ENCODE measurements at places on chromosomes 6 and 20. TPM values are rescaled to one million over a fixed set of nuclear protein-coding genes. Genes with fewer than 3 reads are reported as not detected.

Gene SEL1L2
- not detected for total RNA-seq

Gene HLA-DMB
- 0.39 TPM for total RNA-seq

Gene TRIM40
- total RNA-seq: not detected

Gene HDGFL1
- not detected for total RNA-seq

Gene ANGPT4
- total RNA-seq: not detected

Gene ADGB
- not detected for total RNA-seq

Gene PTK7
- total RNA-seq: 65.3 TPM

DNA sequence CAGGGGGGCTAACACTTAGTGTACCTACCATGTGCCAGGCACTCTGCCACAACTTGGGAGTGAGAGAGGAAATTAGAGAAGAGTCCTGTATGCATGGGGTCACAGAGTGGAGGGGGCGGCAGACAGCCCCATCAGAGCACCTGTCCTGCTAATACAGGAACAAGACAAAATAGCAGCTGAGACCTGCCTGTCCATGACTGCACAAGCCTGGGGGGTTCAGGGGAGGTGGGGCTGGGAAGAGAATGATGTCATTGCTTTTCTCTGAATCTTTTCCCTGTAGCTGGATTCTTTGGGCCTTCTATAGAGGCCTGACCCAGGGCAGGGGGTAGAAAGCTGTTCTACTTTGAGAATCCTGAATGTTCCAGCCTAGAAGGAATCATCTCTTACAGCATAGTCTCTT is 37.4 kb downstream of the FOXP4 start:
- DNase-seq: no peak
- H3K27me3 ChIP-seq: no peaks in the 10 kb centered on the region
- H3K4me1 ChIP-seq: peaks cover 26% of the 10 kb centered on the region
- H3K4me3 ChIP-seq: no peak overlapping the region

GRCh38 chr6:134351615-134352474 is 33.9 kb upstream of the SGK1 start:
- H3K4me1 ChIP-seq: no peaks in the 10 kb centered on the region
- no peak for DNase-seq
- H3K36me3 ChIP-seq: no peaks in the 10 kb centered on the region

GRCh38 chr6:106749609-106750008 is 120.2 kb downstream of the QRSL1 start:
- H3K4me1 ChIP-seq: no peaks in the 10 kb centered on the region
- H3K27ac ChIP-seq: no peak overlapping the region
- no peaks in the 10 kb centered on the region for H3K27me3 ChIP-seq
- no peaks in the 10 kb centered on the region for H3K36me3 ChIP-seq
- no peak overlapping the region for H3K4me3 ChIP-seq

- H3K4me1 ChIP-seq: no peaks in the 10 kb centered on the region
- DNase-seq: no peak
- H3K36me3 ChIP-seq: no peaks in the 10 kb centered on the region
Observed at GRCh38 chr6:14656078-14656521, 538.5 kb downstream of the CD83 start.

DNA sequence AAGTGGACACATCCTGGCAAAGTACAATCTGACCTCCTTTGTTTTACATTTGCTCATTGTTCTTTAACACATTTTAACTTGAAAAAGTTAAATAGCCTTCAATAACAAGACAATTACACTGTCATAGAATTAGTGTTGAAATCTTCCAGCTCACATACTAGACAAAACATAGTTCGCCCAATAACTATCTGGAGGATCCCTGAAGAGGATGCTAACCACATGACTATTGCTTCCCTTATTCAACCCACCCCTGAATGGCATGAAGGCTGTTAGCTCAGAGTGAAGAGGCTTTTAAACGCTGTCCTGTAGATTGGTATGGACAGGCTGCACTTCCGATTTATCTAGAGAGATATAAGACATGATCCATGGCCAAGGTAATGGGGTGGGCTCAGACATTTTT is 15.0 kb upstream of the DSE start:
- no peak overlapping the region for H3K4me3 ChIP-seq
- H3K36me3 ChIP-seq: no peaks in the 10 kb centered on the region
- no peaks in the 10 kb centered on the region for H3K27me3 ChIP-seq
- DNase-seq: no peak
- no peak overlapping the region for H3K27ac ChIP-seq

DNA sequence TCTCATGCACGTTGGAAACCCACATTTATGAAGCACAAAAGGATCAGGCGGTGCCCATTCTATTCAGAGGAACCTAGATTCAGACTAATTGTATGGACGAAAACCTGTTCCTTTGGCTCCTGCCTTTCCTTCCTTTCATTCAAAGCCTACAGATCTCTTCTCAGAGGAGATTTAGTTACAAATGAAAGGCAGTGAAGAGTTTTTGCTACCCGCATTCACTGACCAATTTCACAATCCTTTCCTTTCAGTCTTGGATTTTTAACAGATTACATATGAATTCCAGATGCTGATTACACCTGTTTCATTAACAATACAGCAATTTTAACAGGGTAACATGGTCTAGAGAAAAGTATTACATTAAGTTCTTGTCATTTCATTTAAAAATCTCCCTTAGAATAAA is 32.0 kb downstream of the TMEM242 start:
- no peak overlapping the region for H3K27ac ChIP-seq
- H3K27me3 ChIP-seq: no peaks in the 10 kb centered on the region
- H3K36me3 ChIP-seq: peaks cover 9% of the 10 kb centered on the region
- no peak overlapping the region for H3K4me3 ChIP-seq
- no peaks in the 10 kb centered on the region for H3K4me1 ChIP-seq

GRCh38 chr6:154974485-154975149 is 20.5 kb upstream of the TIAM2 start:
- no peaks in the 10 kb centered on the region for H3K4me1 ChIP-seq
- no peaks in the 10 kb centered on the region for H3K36me3 ChIP-seq
- DNase-seq: peak; percentile 24
- H3K4me3 ChIP-seq: no peak overlapping the region
- no peaks in the 10 kb centered on the region for H3K27me3 ChIP-seq
- no peak overlapping the region for H3K27ac ChIP-seq

DNA sequence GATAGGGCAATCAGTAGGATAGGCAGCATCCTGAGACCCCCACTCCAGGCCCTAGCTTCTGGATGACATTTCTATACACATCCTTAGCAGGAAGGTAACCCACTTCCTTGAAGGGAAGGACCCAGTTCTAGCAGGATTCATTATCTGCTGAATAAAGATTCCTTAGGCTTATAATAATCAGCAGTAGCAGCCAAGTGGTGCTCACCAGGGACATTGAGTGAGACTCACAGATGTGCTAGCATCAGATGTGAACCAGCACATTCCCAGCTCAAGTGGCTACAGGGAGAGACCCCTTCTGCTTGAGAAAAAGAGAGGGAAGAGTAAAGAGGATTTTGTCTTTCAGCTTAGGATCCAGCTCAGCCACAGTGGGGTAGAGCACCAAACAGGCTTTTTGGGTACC is 244.8 kb upstream of the UFL1 start:
- H3K36me3 ChIP-seq: no peaks in the 10 kb centered on the region
- DNase-seq: no peak
- no peaks in the 10 kb centered on the region for H3K4me1 ChIP-seq
- no peak overlapping the region for H3K27ac ChIP-seq
- H3K4me3 ChIP-seq: no peak overlapping the region

- no peaks in the 10 kb centered on the region for H3K36me3 ChIP-seq
- no peak overlapping the region for H3K4me3 ChIP-seq
- H3K27ac ChIP-seq: peak overlapping the region; percentile 68
- H3K27me3 ChIP-seq: no peaks in the 10 kb centered on the region
Observed at GRCh38 chr6:1796706-1797529, 187.2 kb downstream of the FOXC1 start.

GRCh38 chr6:161346717-161347116 is 72.9 kb upstream of the AGPAT4 start:
- no peak overlapping the region for H3K4me3 ChIP-seq
- no peaks in the 10 kb centered on the region for H3K36me3 ChIP-seq
- no peak for DNase-seq
- no peaks in the 10 kb centered on the region for H3K4me1 ChIP-seq
- no peak overlapping the region for H3K27ac ChIP-seq
- no peaks in the 10 kb centered on the region for H3K27me3 ChIP-seq

DNA sequence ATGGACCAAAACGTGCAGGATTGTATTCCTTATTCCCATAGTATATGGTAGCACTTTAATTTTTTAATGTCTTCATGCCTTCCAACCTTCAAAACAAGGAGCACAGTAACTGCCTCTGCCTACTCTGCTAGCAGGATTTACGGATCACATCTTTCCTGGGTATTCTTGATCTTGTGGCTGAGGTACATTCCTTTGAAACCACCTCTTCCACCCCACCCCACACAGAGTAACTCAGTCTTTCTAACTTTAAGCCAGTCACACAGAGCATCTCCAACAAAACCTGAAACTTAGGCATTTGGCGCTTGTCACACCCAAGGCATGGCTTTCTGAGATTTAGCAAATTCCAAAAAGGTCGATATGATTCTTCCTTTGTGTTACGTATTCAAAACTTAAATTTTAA is 2.3 kb upstream of the ID4 start:
- no peak overlapping the region for H3K4me3 ChIP-seq
- H3K27ac ChIP-seq: no peak overlapping the region
- no peaks in the 10 kb centered on the region for H3K4me1 ChIP-seq

- H3K27me3 ChIP-seq: no peaks in the 10 kb centered on the region
- H3K4me1 ChIP-seq: no peaks in the 10 kb centered on the region
- no peak for DNase-seq
- H3K27ac ChIP-seq: no peak overlapping the region
Observed at GRCh38 chr6:75624988-75625387, 23.3 kb downstream of the SENP6 start.

DNA sequence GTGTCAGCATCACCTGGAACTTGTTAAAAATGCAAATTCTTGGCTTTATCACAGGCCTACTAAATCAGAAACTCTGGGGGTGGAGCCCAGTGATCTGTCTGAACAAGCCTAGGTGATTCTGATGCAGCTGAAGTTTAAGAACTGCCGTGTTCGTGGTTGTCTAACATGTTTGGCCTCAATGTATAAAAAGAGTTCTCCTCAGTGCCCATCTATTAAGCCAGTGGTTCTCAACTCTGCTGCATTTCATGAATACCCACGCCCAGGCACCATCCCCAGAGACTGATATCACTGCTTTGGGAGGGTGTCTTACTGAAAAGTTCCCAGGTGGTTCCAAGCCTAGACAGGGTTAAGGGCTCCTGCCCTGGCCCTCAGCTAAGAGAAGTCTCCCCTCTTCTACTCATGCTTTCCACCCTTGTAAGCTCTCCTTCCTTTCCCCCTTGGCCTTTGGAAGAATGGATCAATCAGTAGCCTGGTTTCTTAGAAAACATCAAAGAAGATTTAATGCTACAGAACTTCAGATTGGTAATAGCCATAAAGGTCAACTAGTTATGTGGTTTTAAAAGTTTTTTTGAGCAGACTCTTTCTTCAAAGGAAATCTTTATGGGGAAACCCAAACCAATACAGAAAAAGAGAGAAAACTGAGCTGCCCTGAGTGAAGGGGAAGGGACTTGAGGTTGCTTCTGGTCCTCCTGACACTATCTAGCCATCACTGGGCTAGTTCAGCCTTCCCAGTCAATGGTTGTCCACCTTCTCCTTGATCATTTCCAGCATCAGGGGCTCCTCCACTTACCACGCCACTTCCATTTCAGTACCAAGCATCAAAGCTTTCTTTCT is 38.9 kb upstream of the TNFAIP3 start:
- H3K4me3 ChIP-seq: no peak overlapping the region

- no peak for DNase-seq
- H3K27ac ChIP-seq: no peak overlapping the region
- H3K4me3 ChIP-seq: no peak overlapping the region
- H3K4me1 ChIP-seq: peaks cover 7% of the 10 kb centered on the region
Observed at GRCh38 chr20:5070570-5070969, 49.2 kb downstream of the PCNA start.

GRCh38 chr6:170476360-170476759 is 76.7 kb downstream of the PSMB1 start:
- no peaks in the 10 kb centered on the region for H3K36me3 ChIP-seq
- no peak for DNase-seq
- H3K4me3 ChIP-seq: no peak overlapping the region
- no peak overlapping the region for H3K27ac ChIP-seq

- no peak overlapping the region for H3K27ac ChIP-seq
- peaks cover 13% of the 10 kb centered on the region for H3K4me1 ChIP-seq
- DNase-seq: peak; percentile 90
- H3K27me3 ChIP-seq: no peaks in the 10 kb centered on the region
Observed at GRCh38 chr6:142735204-142735603, 209.8 kb downstream of the HIVEP2 start.

DNA sequence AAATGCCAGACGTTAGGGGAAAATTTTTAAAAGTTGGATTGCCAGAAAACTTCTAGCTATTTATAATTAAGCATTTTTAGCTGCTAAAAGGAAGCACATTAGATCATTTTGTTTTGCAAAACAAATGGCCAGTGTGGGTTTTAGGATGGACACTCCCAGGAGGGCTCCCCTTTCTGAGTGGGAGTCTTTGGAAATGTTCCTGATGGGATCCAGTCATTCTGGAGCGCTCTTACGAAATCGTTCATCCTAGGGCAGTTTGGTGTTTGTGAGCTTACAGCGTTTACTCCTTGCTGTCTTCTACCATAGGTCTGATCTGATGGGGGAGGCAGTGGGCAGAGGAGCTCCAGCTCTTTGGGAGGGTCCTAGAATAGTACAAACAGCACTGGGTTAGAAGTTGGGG is 14.7 kb downstream of the GNAS start:
- H3K27me3 ChIP-seq: peaks cover 25% of the 10 kb centered on the region
- H3K36me3 ChIP-seq: no peaks in the 10 kb centered on the region
- H3K4me3 ChIP-seq: no peak overlapping the region

GRCh38 chr6:79670789-79671188 is 39.7 kb downstream of the SH3BGRL2 start:
- peaks cover 2% of the 10 kb centered on the region for H3K36me3 ChIP-seq
- H3K27ac ChIP-seq: peak overlapping the region; percentile 39
- H3K4me1 ChIP-seq: peaks cover 29% of the 10 kb centered on the region
- no peak overlapping the region for H3K4me3 ChIP-seq

GRCh38 chr6:98092331-98092730 is 742.0 kb upstream of the POU3F2 start:
- no peak overlapping the region for H3K4me3 ChIP-seq
- H3K36me3 ChIP-seq: no peaks in the 10 kb centered on the region
- DNase-seq: no peak
- H3K27ac ChIP-seq: no peak overlapping the region
- H3K27me3 ChIP-seq: no peaks in the 10 kb centered on the region

DNA sequence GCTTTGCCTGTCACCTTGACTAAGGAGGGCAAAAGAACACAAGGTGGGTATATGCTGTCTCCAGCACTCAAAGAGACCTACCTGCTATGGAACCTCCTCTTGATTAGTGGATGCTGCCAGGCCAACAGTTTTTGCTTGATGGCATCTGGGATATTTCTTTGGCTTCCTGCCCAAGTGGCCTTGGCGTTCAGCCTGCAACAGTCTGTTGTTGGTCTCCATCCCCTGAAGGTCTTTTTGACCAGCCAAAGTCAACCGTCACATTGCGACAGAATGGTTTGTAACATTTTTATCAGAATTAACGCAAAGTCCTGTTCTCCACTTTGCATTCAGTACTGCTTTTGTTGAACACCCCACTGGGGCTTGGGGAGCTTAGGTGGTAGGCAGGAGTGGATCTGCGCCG is 37.1 kb downstream of the SERPINB1 start:
- no peak overlapping the region for H3K4me3 ChIP-seq
- no peaks in the 10 kb centered on the region for H3K27me3 ChIP-seq
- peaks cover 43% of the 10 kb centered on the region for H3K4me1 ChIP-seq
- H3K36me3 ChIP-seq: no peaks in the 10 kb centered on the region
- H3K27ac ChIP-seq: no peak overlapping the region

GRCh38 chr6:46172176-46172575 is 1.4 kb upstream of the ENPP5 start:
- no peaks in the 10 kb centered on the region for H3K4me1 ChIP-seq
- H3K4me3 ChIP-seq: no peak overlapping the region
- no peak for DNase-seq
- no peak overlapping the region for H3K27ac ChIP-seq
- no peaks in the 10 kb centered on the region for H3K36me3 ChIP-seq

- no peaks in the 10 kb centered on the region for H3K27me3 ChIP-seq
- H3K36me3 ChIP-seq: no peaks in the 10 kb centered on the region
- DNase-seq: no peak
- no peak overlapping the region for H3K4me3 ChIP-seq
- H3K27ac ChIP-seq: no peak overlapping the region
Observed at GRCh38 chr20:36932476-36933426, 18.8 kb downstream of the SAMHD1 start.
